ENCODE measurements at places on chromosomes 1 and 21.

- no peak for DNase-seq
Measured at GRCh38 chr1:11753555-11754208, 8.3 kb upstream of the C1orf167 start.

DNA sequence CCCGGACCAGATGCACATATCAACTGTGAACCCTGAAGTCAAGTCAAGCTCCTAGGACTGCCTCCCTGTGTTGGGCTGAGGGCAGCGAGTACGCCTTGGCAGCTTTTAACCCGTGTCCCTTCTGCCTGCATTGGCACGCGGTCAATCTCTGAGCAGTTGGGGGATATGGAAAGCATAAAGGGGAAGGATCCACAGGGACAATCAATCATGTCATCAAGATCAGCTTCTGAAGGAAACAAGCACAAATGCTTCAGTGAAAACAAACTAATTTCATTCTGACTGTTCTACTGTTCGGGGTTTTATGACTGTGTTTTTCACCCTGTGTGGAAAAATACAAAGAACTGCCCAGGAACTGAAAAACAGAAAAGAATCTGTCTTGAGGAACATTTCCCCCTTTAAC is 106.2 kb downstream of the RUNX1 start:
- no peak for DNase-seq

- DNase-seq, result no peak
Measured at GRCh38 chr1:229037806-229038405, 233.0 kb upstream of the RAB4A start.

DNA sequence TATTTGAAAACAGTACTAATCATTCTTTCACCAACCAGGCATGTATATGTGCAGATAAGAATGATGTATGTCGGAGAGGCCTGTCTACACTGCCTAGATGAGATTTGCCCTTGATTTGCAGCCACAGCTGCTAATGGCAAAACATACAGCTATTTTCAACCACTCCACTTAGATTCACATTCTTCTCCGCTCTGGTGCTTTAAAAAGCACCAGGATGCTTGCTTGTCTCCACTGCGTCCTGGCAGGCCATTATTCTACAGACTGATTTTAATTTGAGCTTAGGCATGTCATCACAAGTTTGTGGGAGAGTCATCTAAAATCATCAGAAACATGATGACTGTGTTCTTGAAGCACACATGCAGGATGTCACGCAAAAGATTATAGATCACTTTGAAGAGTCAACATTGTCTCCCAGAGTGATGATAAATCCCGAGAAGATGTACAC is 119.0 kb upstream of the NRIP1 start:
- no peak for DNase-seq

DNA sequence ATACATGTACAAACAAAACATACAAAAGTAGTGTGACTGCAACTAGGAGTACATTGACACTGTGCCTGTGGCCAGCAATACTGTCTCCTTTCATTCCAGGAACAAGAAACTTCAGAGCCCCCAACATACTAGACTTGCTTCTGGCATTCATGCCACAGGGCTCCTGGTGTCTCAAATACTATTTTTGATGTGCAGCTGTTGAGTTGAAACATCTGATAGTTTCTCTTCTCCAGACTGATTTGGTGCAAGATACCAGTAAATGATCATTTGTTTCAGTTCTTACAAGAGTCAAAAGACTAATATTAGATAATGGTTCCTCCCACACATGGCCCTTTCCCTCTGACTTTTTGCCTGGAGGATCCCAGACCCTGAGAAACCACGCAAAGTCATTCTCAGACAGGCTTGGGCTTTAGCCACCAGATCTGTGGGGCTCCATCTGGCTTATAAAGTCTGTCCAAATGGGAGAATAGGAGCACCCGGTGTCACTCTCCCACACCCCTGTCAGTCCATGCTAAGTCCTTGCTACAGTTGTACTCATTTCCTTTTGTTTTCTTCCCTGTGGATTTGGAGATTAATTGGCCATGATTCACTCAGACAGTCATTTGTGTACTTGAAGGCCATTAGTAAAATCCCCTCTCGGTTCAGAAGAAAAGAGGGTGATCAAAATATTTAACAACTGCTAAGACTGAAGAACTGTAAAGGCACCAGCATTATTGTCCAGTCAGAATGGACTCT is 163.5 kb upstream of the RUNX1 start:
- no peak for DNase-seq

- DNase-seq, result no peak
Measured at GRCh38 chr1:27117733-27118439, 37.0 kb downstream of the SLC9A1 start.

DNA sequence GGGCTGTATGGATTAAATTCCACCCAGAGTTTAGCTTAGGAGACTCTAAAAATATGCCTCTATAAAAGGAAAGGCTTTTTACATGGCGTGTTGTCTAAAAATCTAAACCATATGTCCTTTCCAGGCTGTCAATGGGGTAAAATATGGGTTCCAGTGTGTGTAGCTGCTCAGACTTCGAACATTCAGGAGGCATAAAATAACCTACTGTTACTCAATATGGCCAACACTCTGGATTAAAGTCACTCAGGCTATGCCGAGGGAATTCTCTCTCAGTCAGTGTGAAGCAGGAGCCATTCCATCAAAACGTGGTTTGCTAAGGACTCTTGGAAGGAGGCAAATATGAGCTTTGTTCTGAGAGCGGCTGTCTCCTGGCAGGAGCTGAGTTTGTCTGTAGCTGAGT is 135.3 kb downstream of the RUNX1 start:
- DNase-seq, result no peak

- no peak for DNase-seq
Measured at GRCh38 chr1:111192658-111193519, 7.6 kb downstream of the DENND2D start.

- DNase-seq, result no peak
Measured at GRCh38 chr1:111990026-111990877, 784 bp upstream of the KCND3 start.

GRCh38 chr1:154427173-154428139 is 22.3 kb downstream of the IL6R start:
- DNase-seq, result no peak

DNA sequence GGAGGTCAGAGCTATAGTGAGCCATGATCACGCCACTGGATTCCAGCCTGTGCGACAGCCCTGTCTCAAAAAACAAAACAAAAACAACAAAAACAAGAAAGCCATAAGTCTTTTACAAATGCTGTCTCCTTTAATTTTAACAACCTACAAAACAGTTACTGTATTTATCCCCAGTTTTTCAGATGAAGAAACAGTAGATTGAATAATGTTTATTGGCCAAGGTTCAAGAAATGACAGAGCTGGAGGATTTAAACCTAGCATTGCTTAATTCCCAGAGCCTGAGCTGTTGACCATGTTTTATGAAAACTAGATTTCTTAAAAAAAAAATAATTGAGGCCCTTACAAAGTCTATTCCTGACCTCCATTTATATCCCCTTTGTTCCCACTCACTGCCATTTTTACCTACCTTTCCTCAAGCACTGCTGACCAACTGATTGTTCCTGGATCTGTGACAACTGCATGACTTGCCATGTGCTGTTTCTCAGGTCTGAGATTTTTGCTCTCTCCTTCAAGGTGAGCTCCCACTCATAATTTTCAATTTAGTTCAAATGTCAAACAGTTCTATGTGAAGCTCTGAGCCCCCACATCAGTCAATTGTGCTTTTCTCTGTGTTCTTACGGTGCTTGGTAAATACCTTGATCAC is 140.8 kb downstream of the CHRM3 start:
- no peak for DNase-seq

- no peak for DNase-seq
Measured at GRCh38 chr21:25556091-25556490, 51.2 kb downstream of the MRPL39 start.

DNA sequence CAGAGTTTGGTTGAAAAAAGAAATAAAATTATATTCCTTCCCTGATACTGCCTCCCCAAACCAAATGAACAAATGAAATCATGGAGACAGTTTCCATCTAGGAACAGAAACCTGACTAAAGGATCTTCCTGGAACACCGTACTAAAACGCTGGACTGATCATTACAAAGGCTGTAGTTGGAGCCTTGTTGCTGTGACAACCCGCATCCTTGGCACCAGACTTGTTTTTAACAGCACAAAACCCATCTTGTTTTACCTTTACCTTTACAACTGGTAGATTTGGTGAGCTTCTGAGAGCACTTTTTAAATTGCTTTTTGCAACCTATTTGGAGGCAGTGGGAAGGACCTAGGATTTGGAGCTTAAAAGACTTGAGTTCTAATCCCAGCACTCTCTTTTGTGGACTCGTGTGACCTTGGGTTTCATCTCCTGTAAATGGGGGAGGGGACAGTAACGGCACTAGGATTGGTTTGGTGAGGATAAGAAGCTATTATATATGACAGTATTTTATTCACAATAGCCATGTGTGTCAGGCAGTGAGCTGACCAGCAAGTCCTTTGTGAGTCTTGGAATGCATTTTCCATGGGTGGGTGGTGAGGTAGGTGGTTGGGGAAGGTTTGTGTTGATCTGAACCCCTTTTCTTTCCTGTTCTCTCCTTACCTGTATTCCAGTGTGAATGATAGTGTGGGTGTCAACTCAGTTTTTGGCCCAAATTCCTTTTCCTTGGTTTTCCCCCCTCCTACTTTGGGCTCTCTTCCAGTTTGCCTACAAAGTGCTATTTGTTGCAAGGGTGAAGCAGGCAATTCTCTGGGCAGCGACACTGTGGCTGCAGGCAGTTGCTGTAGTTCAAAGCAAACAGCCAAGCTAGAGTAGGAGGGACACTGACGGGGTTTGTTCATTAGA is 12.6 kb downstream of the LRRC8D start:
- DNase-seq, result no peak

- DNase-seq, result no peak
Measured at GRCh38 chr1:10292188-10292587, 81.8 kb downstream of the KIF1B start.

DNA sequence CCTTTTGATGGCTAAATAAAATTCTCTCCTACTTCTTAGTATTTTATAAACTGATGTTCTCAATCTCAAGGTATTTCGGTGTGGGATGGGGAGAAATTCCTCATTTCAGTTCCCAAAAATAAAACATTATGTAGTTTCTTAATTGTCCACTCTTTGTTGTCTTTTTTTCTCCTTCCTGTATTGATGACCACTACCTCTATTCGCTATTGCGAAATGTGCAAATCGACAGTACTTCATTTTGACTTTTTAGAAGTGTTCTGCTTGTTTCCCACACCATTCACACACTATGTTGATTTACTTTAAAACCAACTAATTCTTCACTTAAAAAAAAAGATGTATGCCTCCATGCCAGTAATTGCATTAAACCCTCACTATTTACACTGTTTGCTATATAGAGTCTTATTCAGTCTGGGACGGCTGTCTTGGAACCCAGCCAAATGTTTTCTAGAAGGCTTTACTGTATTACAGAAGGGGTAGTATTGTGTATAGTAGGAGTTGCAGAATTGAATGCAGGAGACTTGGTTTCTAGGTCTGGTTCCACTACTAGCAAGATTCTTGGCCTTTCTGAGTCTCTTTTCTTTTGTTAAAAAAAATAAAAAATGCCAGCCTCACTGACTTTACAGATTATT is 5.6 kb downstream of the RNF2 start:
- no peak for DNase-seq

- DNase-seq, result no peak
Measured at GRCh38 chr1:40692429-40692895, 958 bp downstream of the NFYC start.
